Amniotic stem cell (primary cell): ENCODE measurements at places on chromosomes 12 and 14.

DNA sequence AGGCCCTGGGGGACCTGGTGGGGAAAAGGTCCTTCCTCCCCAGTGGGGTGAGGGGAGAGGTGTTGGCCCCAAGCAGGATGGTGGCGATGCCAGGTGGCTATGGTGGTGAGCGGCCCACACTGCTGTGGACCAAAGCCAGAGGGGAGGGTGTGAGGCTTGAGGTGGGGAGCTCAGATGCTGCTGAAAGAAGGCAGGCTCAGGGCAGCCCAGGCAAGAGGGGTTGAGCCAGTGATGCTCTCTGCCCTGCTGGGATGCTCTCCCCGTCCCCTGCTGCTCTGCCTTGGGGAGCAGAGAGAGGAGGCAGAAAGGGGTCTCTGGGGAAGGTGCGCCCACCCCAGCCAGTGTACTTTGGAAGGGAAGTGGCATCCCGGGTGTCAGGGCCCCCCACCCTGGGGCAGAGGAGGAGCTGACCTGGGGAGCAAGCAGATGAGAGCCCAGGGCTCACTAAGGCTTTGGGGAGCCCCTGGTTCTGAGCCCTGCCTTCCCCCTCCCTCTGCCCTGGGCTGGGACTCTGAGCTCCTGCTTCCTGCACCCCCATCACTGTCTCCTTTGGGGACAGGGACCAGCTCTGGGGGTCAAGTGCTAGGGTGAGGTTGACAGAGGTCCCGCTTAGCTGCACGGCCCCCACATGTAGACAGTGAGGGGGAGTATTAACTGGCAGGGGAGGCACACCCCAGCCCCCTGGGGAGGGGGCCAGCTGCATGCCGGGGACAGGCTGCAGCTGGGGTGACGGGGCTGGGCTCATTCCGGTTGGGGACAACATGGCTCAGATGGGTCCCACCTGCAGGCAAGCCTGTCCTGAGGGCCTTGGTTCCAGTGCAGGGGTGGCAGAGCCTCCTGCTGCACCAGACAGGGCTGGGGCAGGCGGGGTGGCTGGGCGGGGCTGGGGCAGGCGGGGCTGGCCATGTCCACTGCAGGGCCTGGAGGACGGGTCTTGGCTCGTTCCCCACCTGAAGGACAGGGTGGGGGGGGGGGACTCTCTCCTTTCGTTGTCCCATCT is 124.4 kb downstream of the KIF26A start:
- no peak for DNase-seq

- DNase-seq = no peak
Measured at GRCh38 chr12:98058838-98059237, 456.6 kb upstream of the TMPO start.

- DNase-seq = no peak
Measured at GRCh38 chr12:123050913-123051312, 70.4 kb downstream of the ARL6IP4 start.

DNA sequence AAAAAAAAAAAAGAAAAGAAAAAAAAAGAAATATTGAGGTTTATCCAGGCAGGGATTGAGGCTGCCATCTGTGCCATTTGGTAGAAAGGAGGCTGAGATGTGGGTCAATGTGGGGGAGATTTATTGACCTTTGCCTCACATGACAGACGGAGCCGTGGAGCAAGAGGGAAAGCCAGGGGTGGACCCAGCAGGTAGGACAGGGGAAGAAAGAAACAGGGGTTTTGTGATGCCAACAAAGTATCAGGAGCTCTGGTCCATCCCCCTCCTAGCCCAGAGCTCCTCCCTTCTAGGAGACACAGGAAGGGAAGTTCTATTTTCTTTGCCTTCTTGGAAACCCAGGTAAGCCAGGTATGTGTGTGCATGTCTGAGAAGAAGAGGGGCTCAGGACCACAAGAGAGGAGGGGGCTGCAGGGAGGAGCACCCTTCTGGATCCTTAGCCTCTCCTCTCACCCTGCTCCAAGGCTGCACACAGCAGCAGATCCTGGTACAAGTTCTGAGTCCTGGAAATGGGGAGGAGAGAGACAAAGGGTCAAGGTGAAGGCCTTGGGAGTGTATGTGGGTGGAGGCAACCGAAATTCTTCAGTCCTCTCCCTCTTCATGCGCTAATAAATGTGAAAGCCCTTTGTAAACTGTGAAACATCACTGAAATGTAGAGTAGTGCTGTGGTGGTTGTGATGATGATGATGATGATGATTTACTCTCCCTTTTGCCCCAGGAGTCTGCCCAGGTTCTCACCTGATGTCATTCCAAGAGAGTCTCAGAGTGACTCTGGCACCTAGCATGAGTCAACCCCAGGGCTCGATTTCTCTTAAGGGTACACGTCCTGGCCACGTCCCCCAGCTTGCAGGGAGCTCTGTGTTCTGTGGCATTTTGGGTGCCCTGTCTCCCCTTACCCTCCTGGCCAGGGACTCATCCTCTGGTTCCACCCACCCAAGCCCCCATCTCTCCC is 26.3 kb downstream of the ZFP36L1 start:
- no peak for DNase-seq

- DNase-seq = no peak
Measured at GRCh38 chr14:45246691-45247090, 6.3 kb downstream of the MIS18BP1 start.

GRCh38 chr12:132236930-132237771 is 92.2 kb downstream of the GALNT9 start:
- no peak for DNase-seq

- no peak for DNase-seq
Measured at GRCh38 chr12:117643971-117644370, 282.5 kb upstream of the NOS1 start.
